Bronchial epithelial cell (primary cell): ENCODE measurements at places on chromosomes 16 and 17.
A peak's percentile ranks its signal among the peaks of the same experiment; 100 is the strongest.

- DNase-seq = no peak
These were observed 986 bp downstream of the HAPSTR1 start for GRCh38 chr16:9092282-9092977.

DNA sequence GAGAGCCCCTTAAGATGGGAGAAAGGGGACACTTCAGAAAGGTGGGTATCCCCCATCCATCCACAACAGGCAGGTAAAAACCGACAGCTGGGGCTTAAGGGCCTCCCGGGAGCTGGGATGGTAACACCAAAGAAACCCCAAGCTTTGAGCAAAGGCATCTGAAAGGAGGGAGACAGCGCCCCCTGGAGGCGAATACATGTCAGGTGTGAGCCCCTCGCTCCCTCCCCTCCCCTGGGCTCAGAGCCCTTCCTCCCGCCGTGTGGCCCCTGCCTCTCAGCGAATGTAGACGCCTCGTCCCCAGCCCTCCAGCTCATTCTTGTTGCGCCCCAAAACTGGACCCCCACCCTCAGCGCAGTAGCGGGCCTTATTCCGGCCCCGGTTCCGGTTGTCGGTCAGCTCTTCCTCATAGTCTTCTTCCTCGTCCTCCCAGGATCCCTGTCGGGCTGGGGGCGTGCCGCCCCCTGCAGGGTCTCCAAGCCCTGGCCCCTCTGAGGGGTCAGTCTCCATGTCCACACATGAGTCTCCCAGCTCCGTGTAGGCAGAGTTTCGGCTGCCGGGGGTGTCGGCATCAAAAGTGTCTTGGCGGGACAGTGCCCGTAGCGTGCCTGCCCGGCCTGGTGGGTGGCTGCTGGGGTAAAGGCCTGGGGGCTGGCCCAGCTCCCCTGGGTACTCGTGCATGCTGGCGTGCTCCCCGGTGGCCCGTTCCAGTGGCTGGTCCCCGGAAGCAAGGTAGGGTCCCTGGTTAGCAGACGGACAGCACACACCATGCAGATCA lies 9.1 kb upstream of the ARL5C start:
- peak; percentile 25 for DNase-seq

DNA sequence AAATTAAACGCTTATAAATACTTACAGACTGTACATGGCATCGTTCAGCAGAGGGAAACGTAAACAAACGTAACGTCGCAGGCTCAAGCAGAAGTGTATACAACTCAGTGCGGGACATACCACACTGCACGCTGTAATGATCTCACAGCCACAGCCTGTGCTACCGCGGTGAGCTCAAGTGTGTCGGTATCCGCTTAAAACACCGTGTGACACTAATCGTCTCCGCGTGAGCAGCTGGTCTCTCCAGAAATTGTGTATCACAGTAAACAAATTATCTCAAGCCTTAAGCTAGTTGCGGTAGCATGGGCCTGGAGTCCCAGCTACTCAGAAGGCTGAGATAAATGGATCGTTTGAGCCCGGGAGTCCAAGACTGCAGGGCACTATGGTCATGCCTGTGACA lies 115.3 kb downstream of the ANKRD11 start:
- no peak for DNase-seq

DNA sequence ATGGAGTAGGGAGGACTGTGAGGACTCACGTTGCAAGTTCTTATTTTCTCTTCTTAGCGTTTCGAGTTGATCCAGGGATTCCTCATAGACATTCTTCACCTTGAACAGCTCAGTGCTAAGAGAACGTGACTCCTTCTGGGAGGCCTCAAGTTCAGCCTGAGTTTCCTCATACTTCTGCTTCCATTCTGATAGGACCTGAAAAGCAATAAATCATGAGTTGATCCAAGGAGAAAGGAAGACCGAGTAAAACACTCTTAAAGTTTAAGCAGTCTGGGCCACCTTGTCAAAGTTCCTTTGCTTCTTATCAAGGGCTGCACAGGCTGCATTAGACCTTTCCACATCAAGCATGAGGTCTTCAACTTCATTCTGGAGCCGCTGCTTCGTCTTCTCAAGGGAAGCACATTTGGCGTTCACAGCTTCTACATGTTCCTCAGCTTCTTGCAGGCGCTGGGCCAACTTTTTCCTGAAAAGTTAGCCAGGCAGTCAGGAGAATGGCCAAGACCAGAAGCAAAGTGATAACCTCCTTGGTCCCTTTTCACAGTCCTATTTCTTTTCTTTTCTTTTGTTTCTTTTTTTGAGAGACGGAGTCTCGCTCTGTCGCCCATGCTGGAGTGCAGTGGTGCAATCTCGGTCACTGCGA lies 23.8 kb upstream of the MYH13 start:
- DNase-seq = no peak

- DNase-seq = no peak
These were observed 18.0 kb upstream of the CACNG1 start for GRCh38 chr17:67026341-67026740.

DNA sequence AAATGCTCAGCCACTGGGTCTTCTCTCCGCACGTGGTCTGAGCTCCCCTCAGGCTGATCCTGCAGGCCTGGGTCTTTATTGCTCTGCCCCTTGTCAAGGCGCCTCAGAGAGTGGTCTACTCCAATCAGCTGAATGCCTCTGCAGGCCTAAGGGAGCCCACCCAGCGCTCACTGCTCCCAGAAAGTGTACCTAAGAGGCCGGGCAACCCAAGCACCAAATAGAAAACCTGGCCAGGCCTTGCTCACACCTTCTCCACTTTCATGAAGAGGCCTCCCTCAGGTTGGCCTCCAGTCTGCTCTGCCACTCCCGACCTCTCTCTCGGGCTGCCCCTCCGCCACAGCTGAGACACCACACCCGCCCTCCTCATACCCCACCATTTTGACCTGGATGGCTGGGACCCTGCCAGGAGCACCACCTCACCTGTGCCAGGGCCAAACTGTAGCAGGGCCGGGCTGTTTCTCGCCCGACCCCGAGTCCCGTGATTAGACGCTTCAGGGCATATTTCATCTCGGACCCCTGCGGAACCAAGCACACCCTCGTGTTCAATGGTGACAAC lies 665 bp downstream of the MYBBP1A start:
- DNase-seq = no peak

GRCh38 chr17:30275911-30276310 lies 15.8 kb downstream of the BLMH start:
- no peak for DNase-seq

DNA sequence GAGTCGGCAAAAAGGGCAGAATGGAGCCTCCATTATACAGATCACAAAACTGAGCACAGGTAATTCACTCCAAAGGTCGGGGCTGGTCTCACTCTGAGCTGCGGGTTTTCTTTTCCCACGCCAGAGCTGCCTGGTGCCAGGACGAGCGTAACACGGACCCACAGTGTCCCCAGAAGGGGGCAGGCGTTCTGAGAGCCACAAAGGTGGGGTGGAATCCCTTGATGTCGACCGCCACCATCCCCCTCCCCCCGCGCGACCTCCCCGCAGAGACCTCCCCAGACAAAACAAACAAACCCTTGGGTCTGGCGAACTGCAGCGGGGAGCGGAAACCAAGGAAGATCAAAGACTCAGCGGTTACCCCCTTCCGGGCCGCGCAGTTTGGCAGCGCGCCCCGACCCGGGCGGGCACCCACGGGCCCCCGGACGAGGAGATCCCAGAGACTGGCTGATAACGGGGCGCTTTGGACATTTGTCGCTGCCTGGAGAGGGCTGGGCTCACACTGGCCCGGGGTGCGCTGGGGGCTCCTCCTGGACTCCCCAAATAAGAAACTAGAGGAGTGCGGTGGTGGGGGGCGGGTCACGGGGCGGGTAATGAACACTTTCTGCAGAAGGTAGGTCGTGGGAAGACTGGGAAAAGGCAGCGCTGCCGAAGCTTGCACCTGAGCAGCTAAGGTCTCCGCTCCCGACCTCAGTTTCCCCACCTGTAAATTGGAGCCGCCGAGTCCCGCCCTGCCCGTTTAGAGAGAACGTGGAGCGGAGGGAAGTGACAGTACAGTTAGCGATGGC lies 664 bp upstream of the NKD1 start:
- DNase-seq = no peak

- DNase-seq = no peak
These were observed 20.3 kb upstream of the GLIS2 start for GRCh38 chr16:4295581-4295980.

DNA sequence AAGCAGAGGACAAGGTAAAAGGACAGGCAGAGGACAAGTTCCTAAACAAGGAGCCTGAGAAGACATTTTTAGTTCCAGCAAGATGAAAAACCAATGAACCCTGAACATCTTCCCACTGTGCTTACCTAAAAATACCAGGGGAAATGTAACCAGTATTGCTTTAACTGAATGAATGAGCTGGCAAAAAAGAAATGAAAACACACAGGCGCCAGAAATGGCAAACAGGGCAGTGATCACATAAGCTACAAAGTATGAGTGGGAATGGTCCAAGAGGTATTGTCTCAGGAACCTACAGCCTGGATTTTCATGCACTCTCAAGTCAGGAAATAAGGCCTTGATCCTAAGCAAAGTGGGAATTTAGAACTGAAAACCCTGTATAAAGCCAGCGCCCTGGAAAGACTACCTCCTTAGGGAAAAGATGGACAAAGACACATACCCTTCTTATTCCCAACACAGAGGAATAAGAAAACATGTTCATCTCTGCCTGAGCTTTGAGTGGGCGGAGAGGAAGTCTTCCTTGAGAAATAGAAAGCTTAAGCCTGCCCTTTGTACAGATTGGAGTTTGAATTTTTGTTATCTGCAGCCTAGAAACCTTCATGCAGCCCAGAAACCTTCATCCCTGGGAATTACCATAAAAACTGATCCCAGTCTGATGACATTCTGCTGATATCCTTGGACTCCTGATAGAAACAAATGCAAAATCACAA lies 2.1 kb downstream of the CMTM2 start:
- DNase-seq = no peak

- peak; percentile 12 for DNase-seq
These were observed 35.1 kb upstream of the IL21R start for GRCh38 chr16:27366687-27367460.

- no peak for DNase-seq
These were observed 12.6 kb downstream of the RTN4RL1 start for GRCh38 chr17:2012499-2012898.

GRCh38 chr17:77400445-77400870 lies 259.7 kb downstream of the SEC14L1 start:
- no peak for DNase-seq

GRCh38 chr17:47735536-47736011 lies 2.5 kb downstream of the TBX21 start:
- no peak for DNase-seq

DNA sequence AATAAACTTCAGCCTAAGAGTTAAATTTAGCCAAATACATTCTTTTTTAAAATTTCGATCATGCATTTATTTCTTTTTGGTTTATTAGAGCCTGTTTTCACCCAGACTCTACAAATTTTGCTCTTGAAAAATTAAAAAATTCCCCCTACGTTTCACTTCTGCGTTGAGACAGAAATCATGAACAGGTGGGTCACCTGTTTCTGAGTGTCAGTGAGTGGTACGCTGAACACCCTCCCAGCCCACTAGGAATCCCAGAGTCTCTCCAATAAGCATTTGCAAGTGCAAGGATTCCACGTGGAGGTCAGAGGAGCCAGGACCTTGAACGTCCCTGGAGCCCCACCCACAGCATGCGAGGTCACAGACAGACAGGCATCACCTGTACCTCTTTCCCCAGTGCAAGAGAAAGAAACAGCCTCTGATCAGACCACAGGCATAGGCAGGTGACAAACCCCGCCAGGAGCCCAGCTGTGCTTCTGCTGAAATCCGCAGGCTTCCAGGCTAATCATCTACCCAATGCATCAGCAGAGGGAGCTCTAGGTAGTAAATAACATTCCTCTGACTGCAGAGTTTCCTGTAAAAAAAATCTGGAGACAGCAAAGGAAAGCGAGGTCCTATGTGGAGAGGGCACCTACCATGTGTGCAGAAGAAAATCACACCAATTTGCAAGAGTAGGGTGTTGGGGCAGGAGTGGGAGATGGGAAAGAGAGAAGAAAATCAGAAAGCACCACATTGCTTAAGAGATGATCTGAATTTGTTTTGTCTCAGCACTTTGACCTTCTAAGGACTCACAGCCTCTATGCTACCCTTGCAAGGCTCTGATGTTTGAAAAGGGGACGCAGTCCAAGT lies 5.9 kb upstream of the XYLT1 start:
- peak; percentile 31 for DNase-seq

- no peak for DNase-seq
These were observed 479 bp upstream of the ZNF207 start for GRCh38 chr17:32349503-32349853.

- no peak for DNase-seq
These were observed 2.4 kb downstream of the JPT1 start for GRCh38 chr17:75151930-75152329.

DNA sequence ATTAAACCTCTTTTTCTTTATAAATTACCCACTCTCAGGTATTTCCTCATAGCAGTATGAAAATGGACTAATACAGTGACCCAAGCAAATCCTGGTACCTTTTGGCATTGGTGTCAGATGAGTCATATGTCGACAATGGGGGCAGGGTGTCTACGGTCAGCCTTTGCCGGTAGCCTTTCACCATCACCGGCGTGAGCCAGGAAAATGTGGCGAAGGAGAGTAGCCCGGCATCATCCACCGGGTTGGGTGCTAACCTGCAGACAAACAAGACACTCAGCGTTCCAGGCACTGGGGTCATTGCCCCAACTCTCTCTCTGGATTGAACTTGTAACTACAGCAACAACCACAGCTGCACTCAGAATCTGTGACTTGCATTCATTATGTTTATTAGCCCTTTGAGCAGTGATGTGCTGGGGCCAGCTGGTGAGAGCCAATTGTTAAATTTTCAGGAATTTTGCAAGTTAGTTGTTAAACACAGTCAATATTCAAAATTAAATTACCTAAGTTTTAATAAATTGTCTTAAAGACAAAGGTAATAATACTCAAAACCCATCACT lies 11.9 kb downstream of the ABCC12 start:
- DNase-seq = no peak

DNA sequence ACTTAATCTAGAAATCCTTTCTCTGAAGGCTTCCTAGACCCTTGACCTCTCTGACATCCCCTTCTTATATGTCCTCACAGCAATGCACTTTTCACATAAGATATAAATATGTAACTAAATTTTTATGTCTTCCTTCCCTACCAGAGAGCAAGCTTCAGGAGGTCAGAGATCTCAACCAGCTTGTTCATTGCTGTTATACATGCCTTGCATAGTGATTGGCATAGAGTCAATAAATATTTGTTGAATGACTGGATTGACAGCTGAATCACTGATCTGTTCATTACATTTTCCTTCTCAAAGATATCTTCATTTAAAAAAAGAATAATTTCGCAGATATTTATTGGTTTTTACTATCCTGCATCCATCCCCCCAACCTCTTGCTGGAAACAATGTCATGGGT lies 29.5 kb downstream of the HYDIN start:
- peak; percentile 30 for DNase-seq

- DNase-seq = peak; percentile 35
These were observed at the start of gene ALOX15B for GRCh38 chr17:8038954-8039610. Gene ALOX15B, plus strand, starts transcription at chr17:8039059. Its CDS starts 97 bp downstream, at chr17:8039156.

DNA sequence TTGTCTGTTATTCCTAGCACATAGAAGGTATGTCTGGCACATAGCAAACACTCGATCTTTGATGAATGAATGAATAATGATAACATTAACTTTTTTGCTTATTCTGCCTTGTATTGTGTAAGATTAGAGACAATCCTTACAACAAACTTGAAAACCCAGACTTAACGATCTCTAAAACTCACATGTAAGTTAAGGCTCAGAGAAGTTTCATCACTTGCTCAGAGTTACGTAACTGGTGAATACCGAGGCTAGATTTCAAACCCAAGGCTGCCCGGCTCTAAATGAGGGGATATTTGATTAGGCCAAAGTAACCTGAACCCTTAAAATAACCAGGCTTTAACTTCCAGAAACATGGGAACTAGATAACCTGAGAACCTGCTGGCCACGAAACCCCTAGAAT lies 22.3 kb downstream of the CAPNS2 start:
- DNase-seq = no peak

- DNase-seq = no peak
These were observed 8.2 kb upstream of the COL1A1 start for GRCh38 chr17:50209472-50210239.
